ENCODE measurements at places on chromosomes 1 and 21.

- H3K4me3 ChIP-seq = no peak overlapping the region
- H3K4me1 ChIP-seq = peaks cover 15% of the 10 kb centered on the region
- H3K36me3 ChIP-seq = peaks cover 45% of the 10 kb centered on the region
- no peak overlapping the region for H3K27ac ChIP-seq
- H3K27me3 ChIP-seq = no peaks in the 10 kb centered on the region
Measured at GRCh38 chr1:212622467-212622866, 13.9 kb downstream of the ATF3 start.

DNA sequence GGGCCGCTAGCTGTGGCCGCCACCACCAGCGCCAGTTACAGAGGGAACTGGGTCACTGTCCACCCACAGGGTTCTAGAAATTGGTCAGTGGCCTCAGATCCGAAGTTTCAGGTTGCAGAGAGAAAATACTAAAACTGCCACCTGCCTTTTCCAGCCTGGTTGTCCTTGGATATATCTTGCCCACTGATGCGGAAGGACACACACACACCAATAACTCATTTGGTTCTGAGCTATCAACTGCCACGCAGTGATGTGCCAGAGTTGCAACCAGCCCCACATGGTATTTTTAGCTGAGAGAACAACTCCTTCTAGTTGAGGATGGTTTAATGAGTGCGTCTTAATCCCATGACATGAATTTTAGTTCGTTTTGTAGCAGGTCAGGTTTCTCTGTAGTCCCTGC is 68.1 kb downstream of the SH3BGR start:
- DNase-seq = no peak
- no peaks in the 10 kb centered on the region for H3K36me3 ChIP-seq
- no peak overlapping the region for H3K27ac ChIP-seq
- peaks cover 3% of the 10 kb centered on the region for H3K4me1 ChIP-seq

- no peak for DNase-seq
- no peak overlapping the region for H3K27ac ChIP-seq
- H3K4me1 ChIP-seq = peaks cover 16% of the 10 kb centered on the region
- no peaks in the 10 kb centered on the region for H3K27me3 ChIP-seq
Measured at GRCh38 chr1:185441605-185442004, 124.6 kb upstream of the IVNS1ABP start.

DNA sequence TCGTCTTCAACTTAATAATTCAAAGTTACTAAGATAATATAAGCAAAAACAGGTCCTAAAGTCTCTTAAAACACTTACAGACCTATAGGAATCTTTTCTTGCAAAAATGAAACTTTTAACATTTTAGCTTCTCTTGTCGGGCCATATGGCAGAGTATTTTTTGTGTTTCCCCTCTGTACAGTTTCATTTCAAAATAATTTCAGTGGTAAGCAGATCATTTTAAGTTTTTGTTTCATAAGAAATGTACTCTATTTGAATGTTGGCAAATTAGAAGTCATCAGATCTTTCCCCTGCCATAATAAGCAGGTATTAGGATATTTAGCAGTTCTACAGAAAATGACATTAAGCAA is 37.9 kb downstream of the RGL1 start:
- H3K4me3 ChIP-seq = peak overlapping the region; percentile 42
- H3K4me1 ChIP-seq = peaks cover 25% of the 10 kb centered on the region
- H3K27ac ChIP-seq = peak overlapping the region; percentile 81
- H3K36me3 ChIP-seq = no peaks in the 10 kb centered on the region
- no peak for DNase-seq
- no peaks in the 10 kb centered on the region for H3K27me3 ChIP-seq

DNA sequence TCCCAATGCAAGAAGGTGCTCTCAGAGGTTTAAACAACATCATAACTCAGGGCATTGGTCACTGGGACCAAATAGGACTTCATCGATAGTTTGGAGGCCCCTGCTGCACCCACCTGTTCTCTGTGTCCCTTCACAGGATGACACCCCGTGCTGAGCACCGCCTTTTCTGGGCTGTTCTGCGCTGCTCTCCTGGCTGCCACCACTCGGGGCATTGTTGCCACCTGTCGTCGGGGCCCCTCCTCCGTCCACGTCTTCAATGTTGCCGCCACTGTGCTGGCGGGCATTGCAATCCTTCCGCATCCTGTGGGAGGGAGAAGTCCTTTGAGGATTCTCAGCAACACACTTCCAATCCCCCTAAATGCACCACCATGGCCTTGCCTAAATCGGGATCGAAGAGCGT is 47.7 kb downstream of the NTPCR start:
- no peaks in the 10 kb centered on the region for H3K27me3 ChIP-seq
- DNase-seq = no peak
- no peak overlapping the region for H3K4me3 ChIP-seq
- no peak overlapping the region for H3K27ac ChIP-seq
- H3K4me1 ChIP-seq = no peaks in the 10 kb centered on the region
- peaks cover 65% of the 10 kb centered on the region for H3K36me3 ChIP-seq

DNA sequence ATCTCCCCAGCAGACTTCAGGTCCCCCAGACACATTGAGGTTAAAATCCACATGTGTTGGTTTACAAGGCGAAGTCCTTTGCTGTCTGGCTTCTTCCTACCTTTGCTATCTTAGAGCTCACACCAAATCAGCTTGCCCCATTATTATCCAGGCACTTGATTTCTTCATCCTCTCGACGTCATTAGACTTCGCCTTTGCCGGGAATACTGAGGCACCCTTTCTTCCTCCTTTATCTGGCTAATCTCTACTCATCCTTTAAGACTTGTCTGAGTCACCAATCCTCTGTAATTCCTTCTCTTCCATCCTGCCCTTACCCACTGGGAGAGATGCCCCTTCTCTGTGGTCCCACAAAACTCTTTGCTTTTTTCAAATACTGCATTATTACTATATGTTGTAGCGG is 9.2 kb upstream of the XCL2 start:
- H3K36me3 ChIP-seq = peaks cover 9% of the 10 kb centered on the region
- peak overlapping the region; percentile 9 for H3K27ac ChIP-seq
- no peak for DNase-seq
- no peaks in the 10 kb centered on the region for H3K27me3 ChIP-seq

DNA sequence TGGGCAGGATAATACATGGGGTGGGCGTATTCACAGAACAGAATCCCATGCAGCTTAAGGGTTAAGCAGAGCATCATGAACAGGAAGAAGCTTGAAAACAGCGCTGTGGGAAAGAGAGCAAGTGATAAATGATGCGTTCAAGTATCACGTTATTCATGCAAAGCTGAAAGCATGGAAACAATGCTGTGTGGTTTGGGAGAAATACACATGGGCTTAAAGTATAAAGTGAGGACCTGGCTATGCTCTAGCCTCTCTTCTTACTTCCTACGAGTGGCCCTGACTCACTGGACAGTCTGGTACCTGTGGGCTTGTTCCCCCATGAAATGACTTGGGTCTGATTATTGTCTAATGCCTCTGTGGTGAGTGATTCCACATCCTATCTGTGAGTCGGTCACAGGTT is 25.7 kb downstream of the TMPRSS2 start:
- peaks cover 8% of the 10 kb centered on the region for H3K27me3 ChIP-seq
- DNase-seq = no peak
- no peaks in the 10 kb centered on the region for H3K36me3 ChIP-seq
- H3K4me1 ChIP-seq = no peaks in the 10 kb centered on the region

DNA sequence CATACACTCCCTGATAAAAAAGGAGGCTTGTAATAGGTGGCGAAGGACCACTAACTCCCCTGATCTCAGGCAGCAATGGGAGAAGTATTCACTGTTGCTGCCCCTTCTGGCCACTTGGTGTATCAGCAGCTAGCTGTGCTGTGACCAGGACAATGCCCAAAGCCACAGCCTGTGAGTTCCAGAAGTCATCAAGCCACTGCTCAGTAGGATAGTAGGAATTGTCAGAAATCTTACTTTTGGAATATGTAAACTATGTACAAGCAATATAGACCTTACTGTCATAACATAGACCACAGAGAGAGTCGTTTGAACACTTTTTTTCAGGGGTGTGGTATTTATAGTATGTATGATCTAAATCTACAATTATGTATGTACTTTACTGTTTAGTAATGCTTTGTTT is 248.3 kb upstream of the CAMK1G start:
- H3K4me1 ChIP-seq = no peaks in the 10 kb centered on the region
- DNase-seq = no peak
- peaks cover 10% of the 10 kb centered on the region for H3K27me3 ChIP-seq

DNA sequence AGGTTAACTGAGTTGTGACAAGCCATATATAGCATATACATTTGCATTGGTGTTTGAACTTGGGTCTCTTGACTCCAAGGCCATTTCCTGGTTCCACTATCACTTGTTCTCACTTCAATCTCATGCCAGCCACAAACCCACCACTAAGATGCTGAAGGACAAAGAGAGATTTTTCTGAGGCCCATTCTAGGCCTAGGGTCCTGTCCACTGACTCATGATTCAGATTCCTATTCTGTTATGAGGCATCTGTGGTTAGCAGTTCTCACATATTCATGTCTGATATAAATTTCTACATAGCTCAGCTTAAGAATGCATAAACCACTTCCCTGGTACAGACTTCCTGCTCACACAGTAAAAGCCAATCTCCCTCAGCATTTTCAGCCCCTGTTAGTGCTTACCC is 326.1 kb upstream of the BEND5 start:
- H3K36me3 ChIP-seq = no peaks in the 10 kb centered on the region
- no peak for DNase-seq
- H3K27ac ChIP-seq = no peak overlapping the region
- H3K27me3 ChIP-seq = peaks cover 3% of the 10 kb centered on the region

- no peaks in the 10 kb centered on the region for H3K27me3 ChIP-seq
- H3K36me3 ChIP-seq = no peaks in the 10 kb centered on the region
- no peak for DNase-seq
- H3K4me3 ChIP-seq = no peak overlapping the region
- H3K27ac ChIP-seq = no peak overlapping the region
- no peaks in the 10 kb centered on the region for H3K4me1 ChIP-seq
Measured at GRCh38 chr1:192003295-192004077, 154.8 kb upstream of the RGS18 start.

DNA sequence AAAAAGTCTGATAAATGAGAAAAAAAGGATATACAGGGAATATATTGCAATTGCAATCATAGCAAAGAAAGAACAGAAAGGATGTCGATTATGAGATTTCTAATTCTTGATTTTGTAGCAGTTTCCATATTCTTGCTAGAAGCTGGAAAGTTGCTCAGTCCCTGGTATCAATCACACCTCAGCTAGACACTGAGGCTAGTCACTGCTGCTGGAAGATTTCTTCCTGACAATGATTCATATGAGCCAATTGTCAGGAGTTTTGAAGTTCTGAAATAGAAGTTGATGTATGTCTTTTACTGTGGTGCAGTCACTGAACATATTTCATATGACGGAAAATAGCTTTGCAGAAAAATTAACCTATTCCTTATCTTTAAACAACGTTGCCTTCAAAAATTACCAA is 208.4 kb upstream of the C1orf105 start:
- no peaks in the 10 kb centered on the region for H3K36me3 ChIP-seq
- H3K4me3 ChIP-seq = no peak overlapping the region
- H3K27me3 ChIP-seq = no peaks in the 10 kb centered on the region

DNA sequence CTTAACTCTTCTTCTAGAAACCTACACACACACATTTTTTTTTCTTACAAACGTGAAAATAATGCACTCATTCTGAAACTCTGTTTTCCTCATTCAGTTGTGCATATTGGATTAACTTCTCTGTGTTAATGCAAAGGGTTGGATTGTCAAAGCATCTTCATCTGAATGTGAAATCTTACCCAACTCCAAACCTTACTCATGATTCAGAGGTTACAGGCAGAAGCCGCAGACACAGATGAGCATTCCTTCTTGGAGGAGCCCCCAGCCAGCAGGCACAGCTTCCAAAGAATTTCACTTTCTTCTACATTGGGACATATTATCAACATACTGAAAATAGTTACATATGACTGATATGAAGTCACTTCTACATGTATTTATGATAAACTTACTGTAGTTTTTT is 15.7 kb downstream of the PATJ start:
- peaks cover 20% of the 10 kb centered on the region for H3K4me1 ChIP-seq
- H3K4me3 ChIP-seq = no peak overlapping the region
- H3K27ac ChIP-seq = no peak overlapping the region

GRCh38 chr1:112935461-112936111 is 20.4 kb downstream of the SLC16A1 start:
- H3K4me1 ChIP-seq = peaks cover 29% of the 10 kb centered on the region
- no peaks in the 10 kb centered on the region for H3K27me3 ChIP-seq
- peaks cover 26% of the 10 kb centered on the region for H3K36me3 ChIP-seq
- H3K27ac ChIP-seq = peak overlapping the region; percentile 89
- no peak for DNase-seq

- no peak for DNase-seq
- no peak overlapping the region for H3K4me3 ChIP-seq
- peaks cover 22% of the 10 kb centered on the region for H3K4me1 ChIP-seq
- peaks cover 13% of the 10 kb centered on the region for H3K36me3 ChIP-seq
- no peaks in the 10 kb centered on the region for H3K27me3 ChIP-seq
- no peak overlapping the region for H3K27ac ChIP-seq
Measured at GRCh38 chr1:10544239-10544638, 69.5 kb downstream of the PEX14 start.

- peaks cover 1% of the 10 kb centered on the region for H3K36me3 ChIP-seq
- H3K27ac ChIP-seq = no peak overlapping the region
- H3K4me3 ChIP-seq = no peak overlapping the region
- H3K27me3 ChIP-seq = no peaks in the 10 kb centered on the region
- DNase-seq = no peak
- peaks cover 16% of the 10 kb centered on the region for H3K4me1 ChIP-seq
Measured at GRCh38 chr1:179831225-179831624, 46.4 kb downstream of the TOR1AIP2 start.

DNA sequence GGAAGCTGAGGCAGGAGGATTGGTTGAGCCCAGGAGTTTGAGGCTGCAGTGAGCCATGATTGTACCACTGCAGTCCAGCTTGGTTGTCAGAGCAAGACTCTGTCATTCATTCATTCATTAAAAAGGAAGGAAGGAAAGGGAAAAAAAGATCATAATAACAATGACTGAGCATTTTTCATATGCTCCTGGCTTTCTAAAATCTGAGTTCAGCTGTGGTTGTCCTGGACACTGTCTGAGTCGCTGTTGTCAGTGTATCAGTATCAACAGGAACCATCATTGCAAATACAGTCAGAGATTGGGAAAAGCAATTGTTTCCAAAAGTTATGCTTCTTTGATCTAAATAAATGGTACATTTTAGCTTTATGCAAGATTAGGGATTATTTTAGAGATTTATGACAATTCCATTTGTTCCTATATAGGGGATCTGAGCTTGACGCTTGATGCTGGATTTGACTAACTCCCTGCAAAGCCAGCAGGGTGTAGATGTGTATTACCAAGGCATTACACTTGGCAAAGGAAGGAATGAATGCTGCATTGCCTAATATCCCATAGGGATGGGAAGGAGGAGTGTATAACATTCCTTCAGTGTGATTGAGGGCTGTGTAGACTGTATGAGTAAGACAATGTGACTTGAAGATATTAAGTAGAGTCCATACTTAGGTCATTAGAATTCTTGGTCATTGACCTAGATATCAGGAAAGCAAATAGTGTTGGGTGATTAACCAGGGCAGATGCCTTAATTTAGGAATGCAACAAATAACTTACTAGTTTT is 100.2 kb downstream of the DISP1 start:
- H3K36me3 ChIP-seq = peaks cover 35% of the 10 kb centered on the region
- DNase-seq = no peak
- no peak overlapping the region for H3K27ac ChIP-seq
- no peaks in the 10 kb centered on the region for H3K27me3 ChIP-seq

All from activated naive CD8-positive, alpha-beta T cell treated with anti-CD3 and anti-CD28 coated beads for 36 hours (primary cell).